NCI-H1417 treated with DMSO at 0.1 percent for 48 hours (cell line): ENCODE measurements at places on chromosomes 2 and 18.

GRCh38 chr2:64119369-64119768 is 24.9 kb downstream of the PELI1 start:
- no peak for DNase-seq

- no peak for DNase-seq
These were observed 122.6 kb downstream of the LRP1B start for GRCh38 chr2:142008135-142008744.

GRCh38 chr2:224151161-224151560 is 112.1 kb upstream of the SERPINE2 start:
- DNase-seq: no peak

GRCh38 chr2:174031226-174031625 is 66.1 kb upstream of the SP3 start:
- no peak for DNase-seq

GRCh38 chr2:141182246-141182645 is 948.6 kb downstream of the LRP1B start:
- no peak for DNase-seq

GRCh38 chr2:30691091-30691947 is 115.9 kb downstream of the CAPN13 start:
- no peak for DNase-seq

DNA sequence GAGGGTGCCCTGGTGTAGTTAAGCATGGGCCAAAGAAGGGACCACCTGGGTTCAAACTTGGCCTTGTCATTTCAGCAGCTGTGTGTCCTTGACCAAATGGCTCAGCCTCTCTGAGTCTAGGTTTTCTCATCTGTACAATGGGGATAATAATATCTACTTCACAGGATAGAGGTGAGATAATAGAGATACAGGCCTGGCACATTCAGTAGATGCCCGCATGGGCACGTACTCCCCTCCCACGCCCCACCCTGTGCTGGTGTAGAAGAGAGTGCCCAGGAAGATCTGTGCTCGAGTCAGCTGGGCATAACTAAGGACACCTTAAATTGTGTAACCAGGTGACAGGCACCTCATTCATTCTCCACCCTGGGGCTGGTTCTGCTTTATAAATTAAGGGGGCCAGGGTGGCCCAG is 8.4 kb upstream of the TMEM185B start:
- no peak for DNase-seq

DNA sequence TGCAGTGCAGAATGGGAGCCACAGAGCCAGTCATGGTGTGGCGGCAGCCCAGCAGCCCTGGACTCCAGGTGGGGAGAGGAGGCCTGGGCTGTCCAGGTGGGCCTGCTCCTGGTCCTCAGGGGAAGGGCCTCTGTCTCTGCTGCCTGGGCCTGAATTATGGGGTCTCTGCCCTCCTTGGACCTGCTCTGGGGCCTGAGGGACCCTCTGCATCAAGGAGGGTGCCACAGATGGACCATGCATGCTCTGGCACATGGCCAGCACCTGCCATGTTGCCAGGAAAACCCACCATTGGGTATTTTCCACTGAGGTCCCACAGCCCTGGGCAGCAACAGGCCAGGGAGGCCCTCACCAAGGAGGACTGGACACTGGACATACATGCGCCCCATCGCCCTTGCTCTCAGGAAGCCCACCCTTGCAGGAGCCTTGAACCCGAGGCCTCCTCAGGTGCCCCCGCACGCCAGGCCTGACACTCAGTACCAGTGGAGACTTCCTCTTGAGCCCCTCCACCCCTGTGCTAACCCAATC is 107.1 kb downstream of the NDUFA10 start:
- no peak for DNase-seq
